ENCODE measurements at places on chromosomes 16 and 17. TPM values are rescaled to one million over a fixed set of nuclear protein-coding genes. Genes with fewer than 3 reads are reported as not detected.

The RGS11 gene
- total RNA-seq, result 0.04 TPM

The MPV17L gene
- total RNA-seq, result 2.6 TPM

The TPSG1 gene
- total RNA-seq, result 0.67 TPM

The SLC5A10 gene
- not detected for total RNA-seq

The PRR35 gene
- total RNA-seq, result not detected

The PDIA2 gene
- total RNA-seq, result 0.08 TPM

The CCL1 gene
- total RNA-seq, result not detected

The TSNAXIP1 gene
- 3.1 TPM for total RNA-seq
